ENCODE measurements at places on chromosomes 1 and 21.
A peak's percentile ranks its signal among the peaks of the same experiment; 100 is the strongest.

DNA sequence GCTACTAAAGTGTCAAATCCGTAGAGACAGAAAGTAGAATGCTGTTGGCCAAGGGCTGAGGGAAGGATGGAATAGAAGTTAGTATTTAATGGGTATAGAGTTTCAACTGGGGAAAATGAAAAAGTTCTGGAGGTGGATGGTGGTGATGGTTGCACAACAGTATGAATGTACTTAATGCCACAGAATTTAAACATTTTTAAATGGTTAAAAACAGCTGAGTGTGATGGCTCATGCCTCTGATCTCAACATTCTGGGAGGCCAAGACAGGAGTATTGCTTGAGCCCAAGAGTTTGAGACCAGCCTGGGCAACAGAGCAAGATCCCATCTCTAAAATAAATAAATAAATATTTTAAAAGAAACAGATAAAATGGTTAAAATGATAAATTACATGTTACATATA, 44.5 kb downstream of the PIK3R3 start:
- no peak for DNase-seq

GRCh38 chr1:94269921-94270320, 32.5 kb upstream of the ARHGAP29 start:
- no peak for DNase-seq

DNA sequence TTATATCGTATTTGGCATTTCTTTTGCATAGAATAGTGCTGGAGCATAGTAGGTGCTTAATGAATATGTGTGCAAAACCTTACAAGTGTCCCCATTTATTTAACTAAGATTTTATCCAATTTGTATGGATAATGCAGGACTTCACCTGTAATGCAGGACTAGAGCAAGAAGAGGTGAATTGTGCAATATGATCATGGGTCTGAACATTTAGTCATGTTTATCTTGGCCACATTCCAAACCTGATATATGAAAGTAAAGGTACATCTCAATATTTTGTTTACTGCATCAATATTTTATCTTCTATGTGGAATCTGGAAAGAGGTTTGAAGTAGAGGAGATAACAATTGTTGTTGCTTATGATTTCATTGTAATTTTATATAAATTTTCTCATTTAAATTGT, 1626.7 kb upstream of the B3GALT2 start:
- no peak for DNase-seq

GRCh38 chr1:12769976-12770505, 3.5 kb upstream of the PRAMEF12 start:
- no peak for DNase-seq

- DNase-seq: peak; percentile 15
Observed at GRCh38 chr1:39490596-39491145, 765 bp upstream of the BMP8A start.

DNA sequence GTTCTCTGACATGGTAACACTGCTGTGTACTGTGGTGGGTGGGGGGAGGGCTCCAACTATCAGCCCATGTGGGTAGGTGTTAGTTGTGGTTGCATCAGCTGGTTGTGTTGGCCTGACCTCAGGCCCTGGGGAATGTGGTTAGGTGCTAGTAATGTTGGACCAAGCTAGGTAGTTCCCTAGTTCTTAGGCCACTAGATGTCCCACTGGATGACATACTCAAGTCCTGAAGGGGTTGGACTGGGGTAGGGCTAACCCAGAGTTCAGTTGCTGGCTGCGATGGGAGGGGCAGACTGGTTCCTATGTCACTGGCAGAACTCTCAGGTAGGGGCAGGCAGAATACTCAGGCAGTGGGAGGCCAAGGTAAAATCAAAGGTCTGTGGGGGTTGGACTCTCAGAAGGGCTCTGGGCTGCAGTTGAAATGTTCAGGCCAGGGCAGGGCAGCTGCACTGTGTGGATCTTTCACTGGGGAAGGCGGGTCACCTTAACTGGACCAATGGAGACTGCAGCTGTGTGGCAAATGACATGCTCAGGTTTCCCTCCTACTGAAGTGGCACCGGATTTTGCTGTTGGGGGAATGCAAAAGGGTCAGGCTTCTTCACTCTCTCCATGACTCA, 870.7 kb downstream of the LRRIQ3 start:
- DNase-seq: no peak
